ENCODE measurements at places on chromosomes 12 and 14.
A peak's percentile ranks its signal among the peaks of the same experiment; 100 is the strongest.

DNA sequence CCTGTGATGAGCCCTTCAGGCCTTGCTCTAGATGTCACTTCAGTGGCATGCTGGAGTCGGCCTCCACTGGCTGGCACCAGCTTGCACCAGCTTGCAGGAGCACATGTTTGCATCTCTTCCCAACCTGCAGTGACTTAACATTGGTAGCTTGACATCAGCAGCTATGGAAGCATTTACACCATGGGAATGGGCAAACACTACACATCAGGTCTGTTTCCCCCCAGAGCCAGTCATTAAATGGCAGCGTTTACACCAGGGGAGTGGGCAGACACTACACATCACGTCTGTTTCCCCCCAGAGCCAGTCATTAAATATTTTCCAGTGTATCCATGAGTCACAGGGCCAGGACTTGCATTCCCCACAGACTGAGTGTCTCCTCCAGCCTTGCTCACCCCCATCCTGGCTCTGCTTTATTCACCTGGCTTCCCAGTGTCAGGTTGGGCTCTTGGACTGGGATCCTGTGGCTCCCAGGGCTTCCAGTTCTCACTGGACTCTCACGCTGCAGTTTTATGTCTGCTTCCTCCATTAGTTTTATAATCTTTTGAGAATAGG is 51.6 kb upstream of the VRK1 start:
- DNase-seq: no peak

GRCh38 chr12:67540920-67541624 is 107.5 kb upstream of the DYRK2 start:
- no peak for DNase-seq

DNA sequence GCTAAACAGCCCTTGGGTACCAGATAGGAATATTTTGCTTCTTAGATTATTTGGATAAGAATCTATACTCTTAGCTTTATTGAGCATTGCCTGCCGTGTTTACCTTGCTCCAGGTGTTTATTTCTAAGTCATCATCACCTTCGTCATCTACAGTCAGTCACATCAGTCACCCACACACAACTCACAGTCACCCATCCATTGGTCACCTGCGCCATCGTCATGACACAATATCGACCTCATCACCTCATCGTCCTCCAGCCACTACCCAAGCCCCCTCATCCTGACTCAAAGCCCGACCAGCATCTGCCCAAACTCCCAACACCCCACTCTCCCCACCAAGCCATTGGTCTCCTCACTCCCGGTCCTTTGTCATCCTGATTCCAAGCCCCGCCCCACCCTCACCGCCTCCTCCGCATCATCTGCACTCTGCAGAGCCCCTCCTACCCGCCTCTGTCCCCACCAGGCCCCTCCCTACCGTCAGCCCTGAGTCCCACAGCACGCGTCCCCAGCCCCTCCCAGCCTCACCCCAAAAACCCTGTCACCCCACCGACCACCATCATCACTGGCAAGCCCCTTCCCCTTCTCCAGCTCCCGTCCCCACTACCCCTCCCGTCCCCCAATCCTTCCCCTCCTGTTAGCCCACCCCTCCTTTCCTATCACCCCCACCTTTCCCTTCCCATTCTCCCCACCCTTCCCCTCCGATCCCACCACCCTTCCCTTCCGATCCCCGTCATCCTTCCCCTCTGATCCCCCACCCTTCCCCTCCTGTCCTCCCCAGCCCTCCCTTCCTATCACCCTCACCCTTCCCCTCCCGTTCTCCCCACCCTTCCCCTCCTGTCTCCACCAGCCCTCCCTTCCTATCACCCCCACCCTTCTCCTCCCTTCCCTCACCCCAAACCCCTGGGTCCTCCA is 9.8 kb downstream of the DLK1 start:
- DNase-seq: no peak

GRCh38 chr14:23528555-23528954 is 23.0 kb downstream of the ZFHX2 start:
- no peak for DNase-seq

- DNase-seq: no peak
These were observed 44.7 kb downstream of the CCDC88C start for GRCh38 chr14:91372671-91373495.

- DNase-seq: no peak
These were observed 5.7 kb downstream of the TMEM179 start for GRCh38 chr14:104598910-104599273.

GRCh38 chr12:6884539-6884938 is 11.4 kb upstream of the SPSB2 start:
- no peak for DNase-seq

DNA sequence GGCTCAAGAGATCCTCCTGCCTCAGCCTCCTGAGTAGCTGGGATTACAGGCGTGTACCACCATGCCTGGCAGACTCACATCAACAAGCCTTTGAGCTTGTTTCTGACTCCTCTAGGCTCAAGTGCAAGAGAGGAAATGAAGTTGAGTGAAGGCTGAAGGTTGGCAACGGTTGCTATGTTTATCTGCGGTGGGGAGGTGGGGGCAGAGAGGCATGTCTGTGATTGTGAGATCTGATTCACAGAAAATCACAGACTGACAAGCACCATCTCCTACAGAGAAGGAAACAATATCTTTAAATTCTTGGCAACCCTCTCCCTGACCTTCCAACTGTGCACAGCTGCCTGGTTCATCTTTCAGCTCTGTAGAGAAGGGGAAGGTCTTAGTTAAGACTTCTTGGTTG is 22.1 kb upstream of the NINJ2 start:
- DNase-seq: peak; percentile 55

DNA sequence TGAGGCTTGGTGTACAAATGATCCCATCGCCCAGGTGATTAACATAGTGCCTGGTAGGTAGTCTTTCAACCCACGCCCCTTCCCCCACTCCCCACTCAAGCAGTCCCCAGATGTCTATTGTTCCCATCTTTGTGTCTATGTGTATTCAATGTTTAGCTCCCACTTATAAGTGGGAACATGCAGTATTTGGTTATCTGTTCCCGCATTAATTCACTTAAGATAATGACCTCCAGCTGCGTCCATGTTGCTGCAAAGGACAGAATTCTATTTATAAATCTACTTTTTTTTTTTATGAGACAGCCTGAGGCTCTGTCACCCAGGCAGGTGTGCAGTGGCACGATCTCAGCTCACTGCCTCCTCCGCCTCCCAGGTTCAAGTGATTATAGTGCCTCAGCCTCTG is 15.7 kb downstream of the SPX start:
- no peak for DNase-seq

DNA sequence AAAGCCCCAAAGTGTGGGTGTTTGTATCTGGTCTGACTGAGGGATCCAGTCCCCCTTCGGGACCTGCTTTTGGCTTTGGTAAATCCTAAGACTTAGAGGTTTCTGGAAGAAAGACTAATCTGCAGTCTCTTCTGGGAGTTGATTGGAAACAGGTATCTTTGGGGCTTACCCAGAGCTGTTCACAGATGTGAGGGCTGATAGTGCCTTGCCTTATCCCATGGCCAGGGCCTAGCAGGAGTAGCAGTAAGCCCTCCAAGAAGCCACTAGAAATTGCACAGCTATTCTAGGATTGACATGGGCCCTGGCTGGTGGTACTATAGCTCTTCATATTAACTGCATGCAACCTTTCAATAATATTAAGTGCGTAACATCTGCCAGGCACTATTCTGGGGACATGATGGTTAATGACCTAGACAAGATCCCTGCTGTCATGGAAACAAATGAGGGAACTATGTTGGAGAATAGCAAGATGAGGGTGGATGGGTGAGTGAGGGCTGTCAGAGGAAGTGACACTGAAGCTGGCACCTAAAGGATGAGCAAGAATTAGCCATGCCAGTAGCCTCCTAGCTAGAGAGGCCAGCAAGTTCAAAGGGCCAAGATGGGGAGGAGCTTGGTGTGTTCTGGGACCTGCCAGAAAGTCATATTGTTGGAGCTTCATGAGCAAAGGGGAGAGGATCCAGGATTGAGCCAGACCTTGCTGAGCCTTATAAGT is 71.7 kb downstream of the CRADD start:
- no peak for DNase-seq

GRCh38 chr14:80805136-80805535 is 136.4 kb downstream of the CEP128 start:
- no peak for DNase-seq

- DNase-seq: no peak
These were observed 12.9 kb downstream of the ELK3 start for GRCh38 chr12:96206936-96207662.

DNA sequence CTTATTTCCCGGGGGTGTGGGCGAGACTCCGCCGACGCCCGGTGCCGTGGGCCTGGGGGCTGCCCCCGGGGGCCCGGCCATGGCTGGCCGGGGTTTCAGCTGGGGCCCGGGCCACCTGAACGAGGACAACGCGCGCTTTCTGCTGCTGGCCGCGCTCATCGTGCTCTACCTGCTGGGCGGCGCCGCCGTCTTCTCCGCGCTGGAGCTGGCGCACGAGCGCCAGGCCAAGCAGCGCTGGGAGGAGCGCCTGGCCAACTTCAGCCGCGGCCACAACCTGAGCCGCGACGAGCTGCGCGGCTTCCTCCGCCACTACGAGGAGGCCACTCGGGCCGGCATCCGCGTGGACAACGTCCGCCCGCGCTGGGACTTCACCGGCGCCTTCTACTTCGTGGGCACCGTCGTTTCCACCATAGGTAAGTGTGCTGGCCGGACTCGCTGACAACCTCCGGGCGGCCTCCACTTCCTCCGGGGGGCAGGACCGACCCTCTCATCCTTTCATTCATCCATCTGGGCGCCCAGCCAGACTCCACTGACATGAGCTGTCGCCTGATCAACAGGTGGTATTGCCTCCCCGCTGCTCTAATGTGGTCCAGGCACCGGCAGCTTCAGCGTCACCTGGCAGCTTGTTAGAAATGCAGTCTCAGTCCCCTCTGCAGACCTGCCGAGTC is 467 bp downstream of the KCNK13 start:
- DNase-seq: no peak

DNA sequence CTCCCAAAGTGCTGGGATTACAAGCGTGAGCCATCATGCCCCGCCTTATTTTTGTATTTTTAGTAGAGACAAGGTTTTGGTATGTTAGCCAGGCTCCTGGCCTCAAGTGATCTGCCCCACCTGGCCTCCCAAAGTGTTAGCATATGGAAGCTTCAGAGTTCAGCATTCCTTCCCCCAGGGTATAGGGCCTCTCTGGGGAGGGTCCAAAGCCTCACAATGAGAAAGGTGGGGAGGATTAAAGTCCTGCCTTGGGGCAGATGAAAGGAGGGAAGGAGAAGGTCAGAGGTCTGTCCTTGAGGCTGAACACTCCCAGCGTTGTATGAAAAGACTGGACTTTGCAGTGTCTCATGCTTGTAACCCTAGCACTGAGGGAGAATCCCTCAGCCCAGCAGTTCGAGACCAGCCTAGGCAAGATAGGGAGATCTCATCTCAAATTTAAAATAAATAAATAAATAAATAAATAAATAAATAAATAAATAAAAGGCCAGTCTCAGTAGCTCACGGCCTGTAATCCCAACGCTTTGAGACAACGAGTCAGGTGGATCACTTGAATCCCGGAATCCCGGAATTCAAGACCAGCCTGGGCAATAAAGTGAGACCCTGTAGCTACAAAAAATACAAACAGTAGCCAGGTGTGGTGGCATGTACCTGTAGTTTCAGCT is 22.0 kb upstream of the RCOR1 start:
- no peak for DNase-seq

- no peak for DNase-seq
These were observed 118.9 kb downstream of the PTCSC3 start for GRCh38 chr14:36057452-36058116.

Data from stimulated activated CD8-positive, alpha-beta memory T cell treated with anti-CD3 and anti-CD28 coated beads, Interleukin-4, amount 100 ng/mL, for 1 hour (primary cell).